ENCODE measurements at places on chromosomes 2 and 18. TPM values are rescaled to one million over a fixed set of nuclear protein-coding genes. Genes with fewer than 3 reads are reported as not detected.

- DNase-seq = no peak
Observed at GRCh38 chr2:239042046-239042445, 194.2 kb downstream of the TWIST2 start.

MBP gene
- total RNA-seq = not detected

DNA sequence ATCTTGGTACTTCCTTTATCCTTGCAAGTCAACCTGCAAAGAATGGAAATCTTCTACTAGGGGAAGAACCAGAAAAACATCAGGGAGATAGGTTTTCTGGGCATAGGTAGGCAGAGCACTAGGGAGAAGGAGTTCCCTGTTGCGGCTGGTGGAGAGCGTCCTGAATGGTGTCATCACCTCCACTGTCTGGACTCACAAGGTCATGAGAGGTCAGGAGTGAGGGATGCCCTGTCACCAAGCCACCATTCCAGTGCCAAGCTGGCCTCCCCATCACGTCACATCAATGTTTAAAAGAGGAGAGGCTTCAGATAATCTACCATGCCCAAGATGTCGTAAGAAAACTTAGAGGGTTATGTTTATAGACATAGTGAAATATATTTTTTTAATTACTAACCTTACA is 72.1 kb downstream of the BCL2 start:
- DNase-seq = no peak

DNA sequence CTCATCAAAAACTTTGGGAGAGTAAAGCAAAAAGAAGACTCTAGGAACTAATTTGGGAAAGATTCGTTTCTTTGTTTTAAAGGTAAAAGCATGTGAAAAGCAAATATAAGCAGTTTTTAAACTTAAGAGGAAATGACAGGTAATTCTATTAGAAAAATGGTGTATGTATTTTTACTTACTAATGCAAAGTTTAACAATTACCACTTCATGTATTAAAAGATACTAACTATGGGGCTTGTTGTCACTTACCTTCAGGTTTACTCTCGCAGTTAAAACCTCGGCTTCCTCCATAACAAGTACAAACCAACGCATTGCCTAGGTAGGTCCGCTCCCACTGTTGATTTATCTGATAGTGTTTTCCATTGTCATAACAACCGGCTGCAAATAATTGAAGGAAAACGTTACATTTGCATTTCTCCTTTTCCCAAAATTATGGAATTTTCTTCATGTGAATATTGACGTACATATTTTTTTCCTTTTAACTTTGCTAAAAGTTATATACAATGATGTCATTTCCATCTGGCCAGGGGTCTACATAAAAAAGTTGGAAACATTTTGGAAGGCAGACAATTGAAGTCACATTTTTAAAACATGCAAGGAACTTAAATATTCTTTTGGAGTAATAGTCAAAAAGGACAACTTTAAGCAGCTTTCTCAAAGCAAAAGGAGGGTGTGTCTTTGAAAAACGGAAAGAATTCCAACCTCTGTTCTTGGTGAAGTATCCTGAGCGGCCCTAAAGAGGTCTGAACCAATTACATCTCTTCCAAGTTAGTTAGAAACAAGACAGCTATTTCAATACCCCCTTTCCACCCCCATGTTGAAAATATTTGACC is 1.2 kb downstream of the FN1 start:
- DNase-seq = no peak

DNA sequence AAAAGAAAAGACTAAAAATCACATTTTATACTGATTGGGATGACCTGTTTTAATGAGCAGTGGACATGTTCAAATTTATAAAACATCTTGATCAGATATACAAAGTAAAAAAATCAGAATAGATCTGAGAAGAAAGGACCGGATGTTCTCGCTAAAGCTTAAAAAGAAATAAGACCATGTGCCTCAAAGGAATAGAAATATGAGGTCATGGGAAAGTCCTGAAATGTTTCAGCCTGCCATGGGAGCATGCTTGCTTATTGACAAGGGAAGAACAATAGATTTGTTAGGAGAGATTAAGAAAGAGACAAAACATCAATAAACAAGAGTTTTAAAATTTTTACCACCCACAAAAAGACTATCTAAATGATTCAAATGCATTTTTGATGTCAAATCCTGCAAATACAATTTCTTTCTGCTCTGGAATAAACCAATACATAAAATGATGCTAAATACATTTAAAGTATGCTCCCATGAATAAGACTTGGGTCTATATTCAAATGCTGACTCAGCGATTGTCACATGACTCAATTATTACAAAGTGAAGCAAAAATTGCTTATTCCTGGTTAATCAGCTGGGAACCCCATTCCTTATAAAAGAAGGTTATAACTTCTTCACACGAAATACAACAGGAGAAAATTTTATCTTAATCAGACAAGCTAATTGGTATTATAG is 633.9 kb upstream of the PKDCC start:
- no peak for DNase-seq

DNA sequence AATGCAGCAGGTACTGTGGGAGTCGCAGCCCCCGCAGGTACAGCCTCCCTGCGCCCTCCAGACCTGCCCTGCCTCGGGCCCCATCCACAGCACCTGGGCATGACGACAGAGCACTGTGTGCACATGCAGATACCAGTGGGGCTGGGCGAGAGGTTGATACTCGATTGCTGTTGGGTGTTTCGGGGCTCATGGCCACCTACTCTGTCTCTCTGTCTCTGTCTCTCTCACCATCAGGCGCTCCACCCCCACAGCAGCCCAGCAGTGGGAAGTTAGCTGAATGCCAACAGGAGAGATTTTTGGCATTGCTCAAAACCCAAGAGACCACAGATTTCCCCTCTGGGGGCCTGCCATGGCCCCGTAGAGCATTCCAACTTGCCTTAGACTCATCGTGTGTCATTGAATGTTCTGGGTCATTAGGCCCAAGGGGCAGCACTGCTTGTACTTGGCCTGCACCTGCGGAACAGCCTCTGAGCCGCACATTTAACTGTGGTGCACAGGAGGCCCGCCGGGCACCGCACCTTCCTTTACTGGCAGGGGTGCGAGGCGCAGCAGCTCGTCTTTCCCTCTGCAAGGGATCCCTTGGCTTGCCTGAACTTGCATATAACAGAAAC is 18.8 kb downstream of the KCNIP3 start:
- no peak for DNase-seq

GRCh38 chr2:85551698-85552678 is 9.3 kb downstream of the GGCX start:
- peak; percentile 78 for DNase-seq

GRCh38 chr2:44940049-44940494 is 1.4 kb upstream of the SIX3 start:
- DNase-seq = no peak

CTAGE1 gene
- not detected for total RNA-seq

DNA sequence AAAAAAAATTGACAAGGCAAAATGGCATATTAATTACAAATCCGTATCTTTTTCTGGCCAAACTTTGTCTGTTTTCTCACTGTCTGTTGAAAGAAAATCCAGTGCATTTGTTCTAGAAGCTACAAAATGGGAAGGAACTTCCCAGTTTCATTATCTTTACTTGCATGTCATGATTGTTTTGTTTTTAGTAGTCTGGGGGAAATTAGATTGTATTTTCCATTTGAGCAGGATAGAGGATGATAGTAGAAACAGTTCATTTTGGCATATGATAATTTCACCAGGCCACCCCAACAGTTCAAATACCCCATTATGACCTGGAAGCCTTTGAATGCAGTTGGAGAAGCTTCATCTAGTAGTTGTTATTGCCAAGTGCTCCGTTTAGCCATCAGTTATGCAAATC is 77.5 kb upstream of the RANBP2 start:
- no peak for DNase-seq

- DNase-seq = peak; percentile 19
Observed at GRCh38 chr18:50507120-50507590, 52.7 kb upstream of the MAPK4 start.

DNA sequence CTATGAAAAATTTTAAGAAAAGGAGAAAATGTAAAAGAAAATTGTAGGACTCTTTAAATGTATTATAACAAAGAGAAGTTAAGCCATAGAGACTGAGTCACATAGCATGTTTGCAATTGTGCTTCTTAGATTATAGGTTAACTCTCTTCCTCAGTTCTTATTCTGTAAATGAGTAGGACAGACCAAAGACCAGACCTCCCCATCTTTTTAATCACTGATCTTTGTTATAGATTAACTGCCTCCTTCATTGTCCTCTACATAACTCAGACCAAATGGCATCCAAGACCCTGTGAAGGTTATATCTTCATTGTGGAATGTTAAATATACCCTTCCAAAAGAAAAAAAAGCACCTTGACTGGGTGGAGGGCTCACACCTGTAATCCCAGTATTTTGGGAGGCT is 316.9 kb upstream of the LRRTM4 start:
- no peak for DNase-seq

DNA sequence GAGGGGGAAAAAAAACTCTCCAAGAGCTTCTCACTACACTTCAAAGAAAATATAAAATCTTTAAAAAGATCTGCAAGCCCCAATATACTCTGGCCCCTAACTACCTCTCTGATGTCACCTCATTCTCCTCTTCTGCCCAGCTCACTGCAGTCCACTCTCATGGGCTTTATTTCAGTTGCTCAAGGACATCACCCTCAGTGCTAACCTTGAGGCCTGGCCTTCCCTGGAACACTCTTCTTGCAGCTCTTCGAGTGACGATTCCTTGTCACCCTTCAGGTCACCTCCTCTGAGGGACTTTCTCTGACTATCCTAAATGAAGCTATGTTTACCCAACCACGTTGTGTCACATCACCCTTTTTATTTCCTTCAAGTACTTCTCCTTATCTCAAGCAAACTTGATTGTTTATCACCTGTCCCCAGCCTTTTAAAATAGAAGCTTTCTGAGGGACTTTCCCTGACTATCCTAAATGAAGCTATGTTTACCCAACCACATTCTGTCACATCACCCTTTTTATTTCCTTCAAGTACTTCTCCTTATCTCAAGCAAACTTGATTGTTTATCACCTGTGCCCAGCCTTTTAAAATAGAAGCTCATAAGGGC is 10.4 kb downstream of the RTTN start:
- no peak for DNase-seq

Data from SJCRH30 (cell line).